Fibroblast of skin of left biceps (primary cell): ENCODE measurements at places on chromosomes 11 and 22.

DNA sequence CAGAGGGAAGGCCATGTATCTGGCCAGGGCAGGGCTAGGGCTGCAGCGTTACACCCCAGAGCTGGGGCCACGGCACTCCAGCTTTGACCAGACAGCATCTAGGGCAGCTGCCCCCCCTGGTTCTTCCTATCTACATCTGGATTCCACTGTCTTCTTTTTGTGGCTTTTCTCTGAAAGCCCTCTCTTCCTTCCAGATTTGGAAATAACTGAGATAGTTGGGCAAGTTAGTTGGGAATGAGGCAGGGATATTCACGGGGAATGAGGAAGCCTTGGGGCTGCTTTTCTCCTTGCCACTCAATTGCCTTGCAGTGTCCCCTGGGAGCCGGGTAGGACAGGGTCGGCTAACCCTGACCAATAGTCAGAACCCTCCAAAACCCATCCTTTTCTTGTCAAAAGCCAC is 26.8 kb downstream of the CLMP start:
- no peak for DNase-seq

DNA sequence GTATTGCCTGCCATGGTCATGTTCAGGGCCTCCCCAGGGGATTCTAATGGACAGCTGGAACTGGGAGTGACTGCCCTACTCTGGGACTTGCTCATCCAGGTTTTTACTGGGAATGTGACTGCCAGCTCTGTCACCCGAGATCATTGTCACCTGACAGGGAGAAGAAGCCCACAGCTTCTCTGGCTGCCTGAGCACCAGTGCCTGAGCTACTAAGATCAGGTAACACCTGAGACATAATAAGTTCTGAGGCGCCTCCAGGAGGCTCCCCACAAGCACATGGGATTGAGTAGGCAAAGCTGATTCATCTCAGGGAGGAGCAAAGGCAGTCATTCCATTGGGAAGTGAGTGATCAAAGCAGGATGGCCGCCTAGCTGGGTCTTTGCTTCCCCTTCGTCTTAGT is 84.2 kb upstream of the GALNT18 start:
- DNase-seq = no peak

GRCh38 chr11:66728693-66729385 is at the start of gene SPTBN2:
Gene SPTBN2, minus strand, starts transcription at chr11:66729216. Its CDS starts 7,976 bp downstream, at chr11:66721240.
- DNase-seq = no peak

GRCh38 chr11:6328321-6328720 is 8.0 kb upstream of the CAVIN3 start:
- no peak for DNase-seq

- no peak for DNase-seq
These were observed 10.9 kb downstream of the TNNT3 start for GRCh38 chr11:1930462-1930830.

GRCh38 chr22:28229566-28230485 is 310.8 kb upstream of the PITPNB start:
- DNase-seq = peak; percentile 74

DNA sequence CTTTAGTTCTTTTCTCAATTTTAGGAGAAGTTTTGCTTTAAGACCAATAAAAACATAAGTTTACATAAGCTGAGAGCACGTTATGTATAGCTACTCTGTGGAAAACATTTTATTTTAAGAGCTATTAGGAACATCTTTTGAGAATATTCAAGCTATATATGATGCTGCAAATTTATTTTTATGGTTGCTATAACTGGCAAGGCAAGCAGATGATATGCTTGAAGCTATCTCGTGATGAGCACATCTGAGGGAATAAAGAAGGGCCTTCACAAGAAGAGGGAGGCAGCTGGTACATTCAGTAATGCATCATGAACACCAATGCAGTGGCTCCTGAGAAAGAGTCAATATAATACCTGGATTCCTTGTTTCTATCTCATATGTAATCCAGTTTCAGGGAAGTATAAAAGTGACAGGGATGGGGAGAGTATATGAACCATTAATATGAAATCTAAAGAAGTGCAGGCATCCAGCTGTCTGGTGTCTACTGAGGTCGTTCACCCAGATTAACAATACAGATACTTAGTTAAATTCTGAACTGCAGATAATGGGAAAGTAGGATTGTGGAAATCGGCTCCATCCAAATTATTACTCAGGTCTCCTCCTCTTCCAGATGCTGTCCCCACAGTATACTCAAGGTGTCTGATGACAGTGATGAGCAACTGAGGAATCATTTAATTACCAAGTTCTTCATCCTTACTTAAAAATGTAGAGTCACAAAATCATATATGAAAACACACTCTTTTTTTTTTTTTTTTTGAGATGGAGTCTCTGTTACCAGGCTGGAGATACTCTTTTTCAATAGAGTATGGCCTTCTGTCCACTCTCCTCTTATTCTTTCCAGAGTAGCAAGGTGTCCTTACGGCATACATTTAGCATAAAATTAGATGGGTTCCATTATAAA is 100.4 kb upstream of the SERPIND1 start:
- DNase-seq = no peak

DNA sequence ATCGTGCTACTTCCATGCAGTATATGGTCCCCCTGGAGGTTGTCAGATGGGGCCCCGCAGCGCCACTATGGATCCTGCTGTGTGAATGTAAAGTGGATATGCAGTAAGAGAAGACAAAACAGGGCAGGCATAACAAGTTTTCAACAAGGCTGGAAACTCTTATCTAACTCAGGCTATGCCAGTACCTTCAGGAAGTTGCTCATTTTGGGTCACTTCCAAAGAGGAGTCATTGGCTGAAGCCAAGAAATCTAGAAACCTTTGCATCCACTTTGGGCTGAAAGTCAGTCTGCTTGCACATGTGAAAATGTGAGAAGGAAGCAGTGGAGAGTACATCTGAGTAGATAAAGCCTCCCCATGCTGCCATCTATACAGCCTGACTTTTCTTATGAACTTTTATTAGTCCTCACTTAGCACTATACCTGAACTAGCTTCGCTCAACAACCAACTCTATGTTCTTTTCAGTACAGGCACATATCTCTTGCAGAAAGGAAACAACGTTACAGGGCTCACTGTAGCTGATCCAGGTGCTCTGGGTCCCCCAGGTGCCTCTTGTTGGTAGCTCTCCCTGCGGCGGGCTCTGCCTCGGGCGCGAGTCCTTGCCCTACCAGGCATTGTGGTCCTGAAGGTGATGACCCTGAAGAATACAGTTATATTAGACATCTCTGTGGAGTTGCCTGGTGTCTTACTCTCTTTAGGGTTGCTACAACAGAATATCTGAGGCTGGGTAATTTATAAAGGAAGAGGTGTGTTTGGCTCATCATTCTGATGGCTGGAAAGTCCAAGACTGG is 12.4 kb downstream of the PIWIL3 start:
- DNase-seq = no peak

GRCh38 chr11:25562417-25562816 is 769.5 kb upstream of the ANO3 start:
- DNase-seq = no peak

- no peak for DNase-seq
These were observed 4.3 kb downstream of the CD59 start for GRCh38 chr11:33731723-33732531.

- DNase-seq = no peak
These were observed 28.5 kb upstream of the SMIM38 start for GRCh38 chr11:69127081-69127850.

DNA sequence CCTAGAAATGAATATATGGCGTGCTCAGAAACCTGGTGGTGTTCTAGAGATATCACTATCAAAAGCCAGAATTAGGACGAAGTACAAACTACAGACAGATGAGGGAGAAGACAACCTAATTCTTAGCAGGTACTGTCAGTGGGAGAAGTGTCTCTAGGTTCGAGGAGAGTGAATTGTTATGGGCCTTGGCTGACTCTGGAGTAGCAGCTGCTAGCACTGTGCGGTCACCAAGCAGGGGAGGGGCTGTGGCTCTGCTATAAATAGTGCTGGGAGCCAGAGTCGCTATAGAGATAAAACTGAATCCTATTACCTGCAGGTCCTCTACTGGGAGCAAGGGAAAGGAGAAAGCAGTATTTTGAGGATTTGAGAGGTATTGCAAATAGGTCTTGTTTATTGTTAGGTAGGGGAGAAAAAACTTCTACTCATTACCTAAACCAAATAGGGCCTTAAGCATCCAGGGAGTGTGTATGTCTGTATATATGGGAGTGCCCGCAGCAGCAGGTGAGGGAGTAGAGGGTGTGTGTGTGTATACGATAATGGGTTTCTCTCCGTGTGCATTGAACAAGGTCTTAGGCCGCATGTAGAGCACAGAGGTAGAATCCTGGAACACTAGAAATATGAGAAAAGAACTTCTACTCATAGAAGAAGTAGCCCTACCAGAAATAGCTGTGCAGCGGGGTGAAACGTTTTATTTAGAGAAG is 2.2 kb downstream of the MADD start:
- DNase-seq = no peak

GRCh38 chr22:48881326-48881980 is 946.2 kb downstream of the BRD1 start:
- DNase-seq = no peak
